ENCODE measurements at places on chromosomes 5 and 9. TPM values are rescaled to one million over a fixed set of nuclear protein-coding genes. Genes with fewer than 3 reads are reported as not detected.

DNA sequence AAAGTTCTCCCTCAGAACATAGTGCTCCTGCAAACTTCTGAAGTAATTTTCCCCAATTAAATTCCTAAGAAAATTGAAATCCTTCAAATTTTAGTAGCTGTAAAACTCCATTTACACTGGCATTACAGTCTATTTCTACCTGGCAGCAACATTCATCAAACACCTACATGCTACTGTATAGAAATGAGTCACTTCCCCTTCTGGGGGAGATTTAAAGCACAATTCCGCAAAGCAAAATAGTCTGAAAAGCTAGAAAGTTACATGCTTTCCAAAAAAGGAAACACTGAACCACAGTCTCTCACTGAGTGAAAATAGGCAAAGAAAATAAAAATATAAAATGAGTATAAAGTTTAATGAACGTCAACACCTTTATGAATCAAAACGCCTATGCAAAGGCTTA is 43.3 kb downstream of the MCTP1 start:
- DNase-seq: no peak

GRCh38 chr9:8680157-8680556 is 880.6 kb upstream of the DMAC1 start:
- no peak for DNase-seq

GRCh38 chr5:52469420-52469819 is 318.3 kb upstream of the ITGA1 start:
- DNase-seq: no peak

DNA sequence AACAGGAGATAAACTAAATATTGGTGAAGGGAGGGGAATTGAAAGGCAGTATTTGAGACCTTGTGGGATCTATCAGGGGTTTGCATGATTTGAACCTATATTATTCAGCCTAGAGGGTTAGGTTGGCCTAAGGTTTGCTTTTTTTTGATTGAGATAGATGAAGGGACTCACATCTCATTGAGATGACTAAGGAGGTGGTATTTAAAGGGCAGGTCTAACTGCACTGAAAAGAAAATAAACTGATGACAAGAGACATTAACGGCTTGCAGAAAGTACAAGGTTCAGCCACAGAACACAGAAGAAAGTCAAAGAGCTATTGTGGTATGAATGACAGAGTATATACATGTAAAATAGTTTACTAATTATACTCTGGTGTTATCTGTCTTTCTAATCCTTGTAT is 412.7 kb downstream of the CDH10 start:
- no peak for DNase-seq

Gene SOX30
- total RNA-seq: not detected

Gene CYLC2
- total RNA-seq: not detected

Gene ACTBL2
- not detected for total RNA-seq

Gene TERT
- not detected for total RNA-seq

Gene NR2F1
- 59.1 TPM for total RNA-seq

Gene OLFML2A
- total RNA-seq: 11.4 TPM

All from breast epithelium (tissue), 4 donors.